ENCODE measurements at places on chromosomes 16 and 17. TPM values are rescaled to one million over a fixed set of nuclear protein-coding genes. Genes with fewer than 3 reads are reported as not detected.

The ECI1 gene
- total RNA-seq = 21.2 TPM

The SOST gene
- total RNA-seq = not detected

The ATP6V0D1 gene
- total RNA-seq = 129 TPM

The IL34 gene
- total RNA-seq = 3.9 TPM

The MSLN gene
- total RNA-seq = not detected

The SLC6A2 gene
- not detected for total RNA-seq

The CFAP52 gene
- total RNA-seq = 0.63 TPM

The LITAFD gene
- total RNA-seq = not detected

Measured in bronchial smooth muscle cell (primary cell).